ENCODE measurements at places on chromosomes 3 and 15.

- no peak for DNase-seq
These were observed 2.6 kb upstream of the ULK3 start for GRCh38 chr15:74845581-74845980.

DNA sequence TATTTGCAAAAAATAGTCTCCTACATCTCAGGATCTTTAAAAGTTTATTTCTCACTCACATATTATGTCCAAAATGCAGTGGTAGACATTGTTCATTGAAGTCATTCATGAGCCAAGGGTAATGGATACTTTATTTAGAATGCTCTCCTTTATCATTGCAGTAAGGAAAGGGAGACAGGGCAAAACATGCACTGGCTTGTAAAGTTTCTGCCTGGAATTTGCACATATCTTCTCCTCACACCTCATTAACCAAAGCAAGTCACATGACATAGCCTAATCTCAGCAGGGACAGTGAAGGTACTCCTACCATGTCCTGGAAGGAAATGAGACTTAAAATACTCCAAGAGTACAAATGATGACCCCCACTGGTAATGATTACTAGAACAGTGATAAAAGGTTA is 333.7 kb upstream of the EPHA3 start:
- no peak for DNase-seq

DNA sequence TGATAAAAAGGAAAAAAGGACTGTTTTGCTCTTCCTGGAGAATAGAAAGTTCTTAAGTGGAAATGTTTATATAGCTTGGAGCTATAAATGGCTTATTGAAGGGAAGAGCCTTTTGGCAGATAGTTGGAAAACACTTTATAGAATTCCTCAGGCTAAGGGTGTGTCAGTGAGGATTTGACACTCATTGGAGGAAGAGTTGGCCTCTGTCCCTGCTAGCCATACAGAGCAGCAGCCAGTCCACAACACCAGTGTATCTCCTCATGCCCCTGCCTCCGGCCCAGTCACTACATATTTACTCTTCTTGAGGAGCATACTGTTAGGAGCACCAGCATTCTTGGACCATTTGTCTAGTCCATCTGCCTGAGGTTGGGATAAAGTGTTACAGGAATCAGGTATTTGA is 36.2 kb downstream of the KLHL18 start:
- no peak for DNase-seq

- DNase-seq, result no peak
These were observed 153.1 kb downstream of the GMNC start for GRCh38 chr3:190709351-190709773.

GRCh38 chr3:131001071-131001470 is 25.6 kb downstream of the ASTE1 start:
- DNase-seq, result no peak

- DNase-seq, result no peak
These were observed 27.8 kb upstream of the FLNB start for GRCh38 chr3:57980416-57980815.

GRCh38 chr3:13536832-13537231 is 12.1 kb upstream of the FBLN2 start:
- DNase-seq, result peak; percentile 54

GRCh38 chr3:107992976-107993684 is 97.7 kb downstream of the CD47 start:
- peak; percentile 73 for DNase-seq

GRCh38 chr15:67968564-67968963 is 85.6 kb upstream of the PIAS1 start:
- no peak for DNase-seq

DNA sequence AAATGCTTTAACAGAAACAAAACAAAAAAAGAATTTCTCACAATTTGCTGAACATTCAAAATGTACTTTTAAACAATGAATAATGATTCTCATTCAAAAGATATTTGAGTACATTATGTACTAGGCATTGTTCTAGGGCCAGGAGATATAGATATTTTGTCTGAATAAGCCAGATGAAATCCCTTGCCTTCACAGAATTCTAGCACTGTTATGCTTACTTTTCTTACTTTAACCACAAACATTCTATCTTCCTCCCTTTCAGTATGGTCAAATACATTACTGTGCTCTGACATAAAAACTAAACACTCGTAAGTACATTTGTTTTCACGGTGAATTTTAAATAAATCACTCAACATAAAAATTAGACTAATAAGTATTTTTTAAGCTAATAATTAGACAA is 116.7 kb downstream of the ADAM10 start:
- DNase-seq, result no peak

GRCh38 chr3:99529265-99529664 is 109.1 kb upstream of the COL8A1 start:
- no peak for DNase-seq

DNA sequence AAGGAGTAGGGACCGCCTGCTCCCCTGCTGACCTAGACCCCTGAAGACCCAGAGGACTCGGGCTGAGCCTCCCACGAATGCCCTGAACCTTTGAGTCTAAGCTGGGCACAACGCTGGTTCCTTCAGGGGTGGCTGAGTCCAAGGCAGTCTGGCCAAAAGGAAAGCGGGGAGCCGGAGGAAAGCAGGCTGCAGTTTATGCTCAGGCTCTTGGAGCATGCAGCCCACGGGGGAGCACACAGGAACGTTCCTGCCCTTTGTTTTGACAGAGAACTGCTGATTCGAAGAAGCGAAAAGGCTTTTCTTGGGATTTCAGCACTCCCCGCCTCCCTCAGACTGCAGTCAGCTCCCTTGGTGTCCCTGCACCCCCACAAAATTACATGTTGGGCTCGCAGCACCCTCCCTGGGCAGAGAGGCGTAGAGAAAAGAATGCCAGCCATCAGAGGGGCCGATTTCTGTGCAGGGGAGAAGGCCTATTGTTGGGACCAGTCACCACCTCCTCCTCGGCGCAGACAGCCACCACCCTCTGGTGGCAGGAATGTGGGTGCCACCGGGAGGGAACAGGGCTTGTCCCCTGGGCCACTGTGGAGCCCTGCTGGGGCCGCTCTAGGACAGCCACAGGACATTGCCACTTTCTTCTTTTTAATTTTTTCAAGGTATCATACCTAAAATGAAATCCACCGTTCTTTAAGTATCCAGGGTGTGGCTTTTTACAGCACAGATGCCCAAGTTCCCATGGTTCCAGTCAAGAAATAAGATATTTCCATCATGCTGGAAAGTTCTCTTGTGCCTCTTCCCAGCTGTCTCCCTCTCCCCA is 72.2 kb downstream of the SMAD6 start:
- peak; percentile 97 for DNase-seq

GRCh38 chr3:196967412-196968232 is 1.0 kb downstream of the PIGZ start:
- no peak for DNase-seq

GRCh38 chr15:68432441-68433064 is 590 bp upstream of the ITGA11 start:
- no peak for DNase-seq

DNA sequence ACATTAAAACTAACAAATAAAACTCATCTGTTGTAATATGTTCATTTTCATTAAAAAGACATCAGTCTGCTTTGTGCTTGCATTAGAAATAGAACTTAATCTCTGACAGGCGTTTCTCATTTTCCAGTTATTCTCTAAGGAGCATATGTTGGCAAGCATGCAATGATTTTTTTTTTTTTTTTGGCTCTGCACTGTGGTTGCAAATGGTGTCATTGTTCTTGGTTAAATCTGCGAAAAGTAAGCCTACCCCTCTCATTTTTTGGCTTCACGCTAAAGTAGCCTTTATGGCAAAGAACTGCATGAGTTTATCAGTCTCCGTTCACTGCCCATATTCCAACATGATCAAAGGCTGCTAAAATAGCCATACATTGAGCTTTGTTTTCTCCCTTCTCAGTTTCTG is 403.2 kb downstream of the MECOM start:
- DNase-seq, result no peak

DNA sequence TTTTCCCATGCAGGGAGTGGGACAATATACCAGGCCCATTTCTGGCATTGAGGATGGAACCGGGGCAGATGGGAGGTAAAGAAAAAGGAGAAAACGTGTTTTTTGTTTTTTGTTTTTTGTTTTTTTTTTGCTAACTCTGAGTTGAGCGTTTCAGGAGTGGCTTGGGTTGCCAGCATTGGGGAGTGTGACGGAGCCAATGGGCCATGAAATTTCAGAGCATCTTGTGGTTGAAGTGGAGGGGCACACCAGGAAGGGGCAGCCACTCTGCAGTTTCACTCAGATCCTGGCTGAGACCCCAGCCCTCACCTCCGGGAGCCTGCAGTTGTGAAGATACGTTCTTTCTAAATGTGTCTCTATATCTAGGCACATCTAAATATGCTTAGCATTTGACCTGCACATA is 240.5 kb downstream of the TLE3 start:
- no peak for DNase-seq

- no peak for DNase-seq
These were observed 477.7 kb downstream of the ZBBX start for GRCh38 chr3:166902374-166902773.

- no peak for DNase-seq
These were observed 70.5 kb downstream of the POLR2M start for GRCh38 chr15:57777003-57777402.

DNA sequence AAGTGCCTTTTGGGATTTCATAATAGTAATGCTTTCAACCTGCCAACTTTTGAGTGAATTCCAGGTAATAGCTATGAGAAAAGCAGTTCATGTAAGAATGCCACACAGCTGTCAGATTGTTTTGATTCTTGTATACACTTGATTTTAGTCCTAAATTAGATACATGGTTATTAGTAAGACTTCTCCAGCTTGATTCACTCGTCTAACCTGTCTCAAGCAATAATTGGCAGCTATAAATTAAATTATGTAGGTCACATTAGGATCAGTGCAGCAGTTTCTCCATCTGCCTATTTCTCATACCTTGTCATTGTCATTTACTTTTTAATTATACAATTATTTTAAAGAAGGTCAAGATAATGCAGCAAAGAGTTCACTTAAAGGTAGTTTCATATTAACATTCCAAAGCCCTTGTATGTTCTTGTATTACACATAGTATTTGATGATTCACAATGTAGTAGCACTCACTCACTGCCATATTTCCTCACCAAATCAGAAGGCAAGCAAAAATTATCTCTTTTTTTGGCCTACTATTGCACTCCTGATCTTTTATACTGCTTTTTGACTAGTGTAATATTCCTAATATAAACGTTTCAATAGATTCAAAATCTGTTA is 10.9 kb upstream of the CRYBG3 start:
- no peak for DNase-seq

DNA sequence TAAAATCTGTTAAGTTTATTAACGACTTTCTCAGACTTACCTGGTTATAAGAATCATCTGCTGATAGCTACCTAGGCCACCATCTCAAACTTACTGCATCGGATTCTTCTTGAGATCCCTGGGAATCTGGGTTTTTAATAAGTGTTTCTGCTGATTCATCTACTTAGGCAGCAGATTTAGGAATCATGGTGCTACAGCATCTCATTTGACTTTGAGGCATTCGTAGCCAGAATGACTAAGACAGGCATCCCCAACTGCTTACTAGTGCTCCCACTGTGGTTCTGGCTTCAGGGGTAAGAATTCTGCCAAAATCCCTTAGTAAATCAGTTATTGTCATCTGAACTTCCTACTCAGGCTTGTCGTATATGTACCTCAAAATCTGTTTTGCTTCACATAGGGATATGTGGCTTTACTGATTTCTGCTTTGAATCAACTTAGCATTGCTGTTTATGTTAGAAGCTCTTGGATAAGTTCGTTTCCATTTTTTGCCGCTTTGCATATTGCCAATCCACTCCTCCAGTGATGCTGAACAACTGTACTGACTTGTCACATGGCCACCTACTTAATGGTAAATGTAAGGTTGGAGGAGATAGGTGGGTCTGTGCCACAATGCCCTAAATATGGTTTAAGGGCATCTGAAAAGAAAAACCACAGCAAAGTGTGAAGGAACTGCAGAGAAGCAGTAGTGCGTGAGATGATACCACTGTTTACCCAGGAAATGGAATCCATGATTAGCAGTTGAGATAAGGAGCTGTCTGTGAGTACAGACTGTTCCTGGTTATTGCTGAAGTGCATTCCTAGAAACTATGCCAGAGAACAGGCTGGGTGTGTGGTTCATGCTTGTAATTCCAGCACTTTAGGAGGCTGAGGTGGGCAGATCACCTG is 60.3 kb downstream of the MAP6D1 start:
- no peak for DNase-seq

GRCh38 chr15:90829942-90830440 is 38.4 kb upstream of the FURIN start:
- DNase-seq, result no peak
